Epithelial cell of prostate (primary cell): ENCODE measurements at places on chromosomes 6 and 20.
A peak's percentile ranks its signal among the peaks of the same experiment; 100 is the strongest.

DNA sequence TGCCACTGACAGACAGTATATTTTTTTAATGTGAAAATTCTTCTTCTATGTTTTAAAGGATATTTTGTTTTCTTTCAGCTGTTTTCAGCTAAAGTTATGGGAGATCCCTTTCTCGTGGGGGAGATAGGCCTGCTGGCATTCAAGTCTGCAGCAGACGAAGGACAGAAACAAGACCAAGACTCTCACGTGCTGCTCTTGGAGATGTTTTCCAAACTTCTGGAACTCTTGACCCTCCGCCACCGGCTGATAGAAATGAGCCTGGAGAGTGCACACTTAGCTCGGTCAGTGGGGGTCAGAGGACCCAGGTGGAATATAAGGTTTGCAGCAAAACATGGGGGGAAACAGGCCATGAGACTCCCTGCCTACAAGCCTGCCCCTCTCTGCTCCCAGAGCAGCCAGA is 120.5 kb downstream of the CD164 start:
- no peak for DNase-seq

GRCh38 chr20:62357681-62358080 is 9.4 kb downstream of the LAMA5 start:
- no peak for DNase-seq

GRCh38 chr20:2872459-2873009 is 747 bp upstream of the PTPRA start:
- no peak for DNase-seq

DNA sequence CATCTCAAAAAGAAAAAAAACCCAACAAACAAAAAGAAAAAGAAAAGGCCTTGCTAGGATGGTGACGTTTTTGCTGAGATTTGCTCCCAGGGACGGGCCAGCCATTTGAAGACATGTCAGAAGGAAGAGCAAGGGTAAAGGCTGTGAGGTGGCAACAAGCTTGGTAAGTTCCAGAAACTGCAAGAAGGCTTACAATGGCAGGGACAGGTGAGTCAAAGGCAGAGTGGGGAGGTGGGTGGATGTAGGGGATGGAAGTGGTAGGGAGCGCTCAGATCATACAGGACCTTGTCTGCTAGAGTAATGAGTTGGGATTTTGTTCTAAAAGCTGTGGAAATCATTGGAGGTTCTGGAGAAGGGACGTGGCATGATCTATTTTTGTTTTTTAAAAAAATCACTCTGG is 4.3 kb downstream of the KIF3B start:
- DNase-seq = no peak

- DNase-seq = no peak
Measured at GRCh38 chr6:144174006-144174405, 23.7 kb downstream of the STX11 start.

GRCh38 chr20:52921340-52921739 is 50.8 kb upstream of the TSHZ2 start:
- no peak for DNase-seq

- DNase-seq = no peak
Measured at GRCh38 chr6:153958860-153959259, 80.2 kb upstream of the OPRM1 start.

DNA sequence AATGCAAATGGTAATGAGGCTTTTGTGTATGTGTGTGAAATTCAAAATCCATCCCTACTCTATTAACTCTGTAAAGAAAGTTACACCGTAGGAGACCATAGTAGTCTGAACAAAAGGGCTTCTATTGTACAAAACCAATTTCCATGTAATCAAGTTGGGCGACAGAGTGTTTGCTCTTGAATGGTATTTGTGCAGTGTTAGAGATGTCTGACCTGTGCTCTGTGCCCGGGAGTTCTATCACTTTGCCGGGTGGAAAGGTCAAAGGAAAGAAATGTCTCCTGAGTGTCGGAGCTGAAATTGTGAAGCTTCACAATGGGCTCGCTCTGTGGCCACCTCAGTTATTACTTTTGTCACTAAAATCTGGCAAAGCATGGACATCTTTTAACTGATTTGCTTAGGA is 312.0 kb downstream of the SAMD5 start:
- DNase-seq = no peak

- DNase-seq = peak; percentile 24
Measured at GRCh38 chr20:48657426-48658197, 170.2 kb downstream of the PREX1 start.

GRCh38 chr6:10531503-10531902 is 10.4 kb downstream of the GCNT2 start:
- DNase-seq = no peak

- no peak for DNase-seq
Measured at GRCh38 chr6:56372406-56372995, 125.1 kb upstream of the COL21A1 start.

- no peak for DNase-seq
Measured at GRCh38 chr6:35253249-35253648, 6.3 kb upstream of the ZNF76 start.
